ENCODE measurements at places on chromosomes 1 and 21. TPM values are rescaled to one million over a fixed set of nuclear protein-coding genes. Genes with fewer than 3 reads are reported as not detected.

DNA sequence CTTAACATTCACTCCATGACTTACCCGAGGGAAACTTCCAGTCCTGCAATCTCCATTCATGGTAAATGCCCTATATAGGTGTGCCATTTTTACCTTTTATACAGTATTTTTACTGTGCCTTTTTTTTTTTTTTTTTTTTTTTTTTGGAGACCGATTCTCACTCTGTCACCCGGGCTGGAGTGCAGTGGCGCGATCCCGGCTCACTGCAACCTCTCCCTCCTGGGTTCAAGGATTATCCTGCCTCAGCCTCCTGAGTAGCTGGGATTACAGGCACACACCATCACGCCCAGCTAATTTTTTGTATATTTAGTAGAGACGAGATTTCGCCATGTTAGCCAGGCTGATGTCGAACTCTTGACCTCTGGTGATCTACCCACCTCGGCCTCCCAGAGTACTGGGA, 124.4 kb upstream of the PLPPR4 start:
- no peak for DNase-seq
- H3K27me3 ChIP-seq = no peaks in the 10 kb centered on the region
- no peaks in the 10 kb centered on the region for H3K4me1 ChIP-seq
- no peak overlapping the region for H3K27ac ChIP-seq
- H3K4me3 ChIP-seq = no peak overlapping the region
- no peaks in the 10 kb centered on the region for H3K36me3 ChIP-seq

Gene GNAT2
- 0.16 TPM for total RNA-seq

Gene AK5
- total RNA-seq = not detected

DNA sequence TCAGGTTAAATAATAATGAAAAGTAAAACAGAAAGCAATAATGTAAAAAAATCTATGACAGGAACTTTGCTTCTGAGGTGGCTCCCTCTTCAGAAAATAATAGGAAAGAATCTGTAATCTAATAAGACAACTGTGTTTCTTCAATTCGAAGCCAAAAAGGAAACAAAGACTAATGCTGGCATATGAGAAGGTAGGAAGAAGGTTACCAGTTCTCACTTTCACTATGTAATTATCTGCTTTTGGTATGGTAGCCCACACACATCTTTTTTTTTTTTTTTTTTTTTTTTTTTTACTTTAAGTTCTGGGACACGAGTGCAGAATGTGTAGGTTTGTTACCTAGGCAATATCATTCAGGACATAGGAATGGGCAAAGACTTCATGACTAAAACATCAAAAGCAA, 47.1 kb downstream of the COP1 start:
- peaks cover 36% of the 10 kb centered on the region for H3K36me3 ChIP-seq
- H3K4me3 ChIP-seq = no peak overlapping the region
- no peak for DNase-seq
- H3K4me1 ChIP-seq = no peaks in the 10 kb centered on the region

Gene NPR1
- total RNA-seq = 0.16 TPM

Measured in K562 (cell line).